ENCODE measurements at places on chromosomes 7 and 10. TPM values are rescaled to one million over a fixed set of nuclear protein-coding genes. Genes with fewer than 3 reads are reported as not detected.

GRCh38 chr7:20696803-20697333, 81.4 kb downstream of the ABCB5 start:
- DNase-seq: no peak

DNA sequence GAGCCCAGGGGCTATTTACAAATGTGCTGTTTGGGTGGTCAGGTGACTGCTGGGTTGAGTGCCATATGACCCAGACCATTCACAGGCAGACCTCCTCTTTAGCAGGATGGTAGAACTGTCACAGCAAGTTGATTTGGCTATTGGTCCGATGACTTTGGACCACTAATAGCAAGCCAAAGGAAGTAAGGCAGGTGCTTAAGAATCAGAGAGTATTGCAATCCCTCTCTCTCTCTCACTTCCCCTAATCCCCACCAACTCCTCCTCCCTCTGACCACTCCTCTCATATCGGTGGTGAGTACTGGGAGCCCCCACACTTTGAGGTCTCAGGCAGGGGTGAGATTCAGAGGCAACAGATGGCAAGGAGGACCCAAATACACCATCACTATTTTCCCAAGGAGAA, 165.3 kb downstream of the TRIL start:
- no peak for DNase-seq

DNA sequence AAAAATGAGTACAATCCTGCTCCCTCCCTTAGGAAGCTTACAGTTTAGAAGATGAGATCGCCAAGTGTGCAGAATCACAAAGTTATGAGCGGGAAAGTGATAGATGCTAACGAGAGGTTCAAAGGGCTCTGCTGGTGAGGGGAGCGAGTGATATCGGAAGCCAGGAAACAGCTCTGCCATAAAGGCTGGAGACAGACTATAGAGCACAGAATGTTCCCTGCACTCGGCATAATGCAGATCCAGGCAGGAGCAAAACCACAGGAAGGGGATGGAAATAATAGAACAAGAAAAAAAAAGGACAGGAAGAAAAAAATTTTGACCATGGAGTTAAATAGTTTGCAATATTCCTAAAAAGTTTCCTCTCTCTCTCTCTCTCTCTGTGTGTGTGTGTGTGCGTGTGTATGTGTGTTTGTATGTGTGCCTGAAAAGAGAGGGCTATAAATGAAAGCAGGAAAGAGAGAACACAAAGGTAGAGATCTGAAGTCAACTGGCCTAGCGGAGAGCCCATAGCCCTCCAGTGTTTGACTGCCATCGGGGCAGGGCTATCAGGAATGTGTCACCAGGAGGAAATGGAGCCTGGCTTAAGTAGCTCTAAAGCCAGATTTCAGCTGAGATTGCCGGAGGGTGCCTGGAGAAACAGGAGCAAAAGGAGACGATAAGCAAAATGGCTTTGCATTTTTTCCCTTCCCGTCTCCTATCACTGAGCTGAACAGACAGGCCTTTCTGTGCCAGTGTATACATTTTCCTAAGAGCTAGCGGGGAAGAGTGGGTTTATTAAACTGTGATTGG, 175.8 kb upstream of the LYZL1 start:
- DNase-seq: no peak

- DNase-seq: no peak
These were observed 6.2 kb downstream of the CLRN3 start for GRCh38 chr10:127886371-127887051.

GRCh38 chr10:69696073-69696731, 66.2 kb downstream of the FAM241B start:
- DNase-seq: peak; percentile 54

GRCh38 chr10:90784771-90785170, 73.1 kb downstream of the HTR7 start:
- no peak for DNase-seq

DNA sequence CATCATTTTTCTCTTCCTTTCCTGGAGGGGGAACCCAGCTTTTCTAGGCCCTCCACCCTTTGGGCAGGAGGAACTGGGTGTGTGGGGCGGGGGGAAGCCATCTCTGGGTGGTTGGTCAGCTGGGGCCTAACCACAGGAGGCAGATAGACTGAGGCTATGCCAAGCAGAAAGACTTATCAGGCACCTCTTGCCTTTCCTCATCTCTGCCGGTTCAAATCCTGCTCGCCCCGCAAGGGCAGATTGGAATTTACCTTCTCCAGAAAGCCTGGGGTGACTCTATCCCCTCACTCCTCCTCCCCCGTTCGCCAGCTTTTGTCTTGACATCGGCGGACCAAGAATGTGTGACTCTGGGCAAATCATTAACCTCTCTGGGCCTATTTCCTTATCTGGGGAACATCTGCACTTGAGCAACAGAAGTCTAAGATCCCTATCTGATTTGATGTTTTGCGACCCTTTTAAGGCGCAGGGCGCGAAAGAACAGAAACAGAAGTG, 584 bp upstream of the GARS1 start:
- DNase-seq: no peak

- no peak for DNase-seq
These were observed 66.6 kb upstream of the CAMK2B start for GRCh38 chr7:44391746-44392617.

DNA sequence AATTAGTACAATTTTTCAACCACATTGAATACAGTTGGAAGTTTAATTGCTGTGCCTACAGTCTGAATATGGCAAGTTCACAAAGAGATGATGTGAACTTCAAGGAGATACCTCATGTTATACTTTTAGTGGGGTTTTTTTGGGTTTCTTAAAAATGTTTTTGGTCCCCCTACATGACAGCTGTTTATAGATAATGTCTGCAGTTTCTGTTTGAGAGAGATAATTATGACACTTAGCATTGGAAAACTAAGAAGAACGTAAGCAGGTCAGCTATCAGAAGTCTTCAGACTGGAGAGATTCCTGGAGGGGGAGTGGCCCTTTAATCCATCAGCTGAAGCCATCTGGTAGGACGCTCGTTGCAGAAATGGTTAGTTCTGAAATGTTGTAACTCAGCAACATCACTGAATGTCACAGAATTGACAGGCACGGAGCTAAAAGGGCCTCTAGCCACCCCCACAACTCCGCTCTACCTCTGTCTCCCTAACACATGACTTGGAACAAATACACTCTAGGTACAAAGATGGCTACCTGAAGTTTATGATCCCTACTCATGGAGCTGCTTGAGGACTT, 29.0 kb downstream of the TIMM23 start:
- DNase-seq: no peak

- DNase-seq: no peak
These were observed 1206.0 kb upstream of the LRRTM3 start for GRCh38 chr10:65719790-65720189.

- no peak for DNase-seq
These were observed 124.1 kb downstream of the MAD1L1 start for GRCh38 chr7:2108501-2109250.

- no peak for DNase-seq
These were observed 5.2 kb upstream of the EN2 start for GRCh38 chr7:155452505-155453295.

- no peak for DNase-seq
These were observed 12.7 kb downstream of the ABCA13 start for GRCh38 chr7:48183965-48184364.

GRCh38 chr7:10799475-10799874, 174.2 kb upstream of the PHF14 start:
- no peak for DNase-seq

DNA sequence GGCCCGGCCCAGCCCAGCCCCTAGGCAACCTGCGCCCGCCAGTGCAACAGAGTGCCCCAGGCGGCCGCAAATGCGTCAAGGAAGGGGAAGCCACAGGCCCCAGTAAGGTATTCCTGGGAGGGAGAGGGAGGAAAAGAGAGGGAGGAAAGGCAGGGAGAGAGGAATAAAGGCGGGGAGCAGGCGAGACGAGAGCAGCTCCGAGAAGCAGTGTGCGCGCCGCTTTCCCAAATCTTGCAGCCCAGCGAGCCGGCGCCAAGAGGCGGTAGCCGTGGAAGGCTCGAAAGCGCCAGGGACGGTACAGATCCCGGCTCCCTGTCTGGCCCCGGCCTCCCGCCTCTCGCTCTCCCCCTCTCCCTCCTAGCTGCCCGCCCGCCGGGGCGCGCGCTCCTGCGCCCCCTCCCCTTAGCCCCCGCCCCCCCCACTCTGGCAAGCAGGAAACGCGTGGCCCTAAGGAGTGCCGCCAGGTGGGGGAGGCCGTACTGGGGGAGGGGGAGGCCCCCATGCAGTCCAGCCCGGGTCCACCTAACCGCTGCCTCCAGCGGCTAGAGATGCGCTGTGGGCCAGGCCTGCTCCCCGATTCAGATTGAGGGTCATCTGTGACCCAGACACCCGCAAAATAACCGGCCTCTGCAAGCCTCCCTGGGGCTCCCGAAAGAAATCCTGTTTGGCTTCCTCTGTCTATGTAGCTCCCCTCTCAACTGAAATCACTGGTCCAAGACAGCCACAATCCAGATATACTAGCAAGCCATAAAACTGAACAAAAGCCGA, 4.3 kb downstream of the HOXA10 start:
- no peak for DNase-seq

- DNase-seq: no peak
These were observed 18.8 kb downstream of the DNAJC9 start for GRCh38 chr10:73228247-73228646.

GRCh38 chr7:102284891-102285539, 1.7 kb upstream of the SH2B2 start:
- no peak for DNase-seq

GRCh38 chr10:77114181-77114821, 523.3 kb downstream of the KCNMA1 start:
- no peak for DNase-seq

DNA sequence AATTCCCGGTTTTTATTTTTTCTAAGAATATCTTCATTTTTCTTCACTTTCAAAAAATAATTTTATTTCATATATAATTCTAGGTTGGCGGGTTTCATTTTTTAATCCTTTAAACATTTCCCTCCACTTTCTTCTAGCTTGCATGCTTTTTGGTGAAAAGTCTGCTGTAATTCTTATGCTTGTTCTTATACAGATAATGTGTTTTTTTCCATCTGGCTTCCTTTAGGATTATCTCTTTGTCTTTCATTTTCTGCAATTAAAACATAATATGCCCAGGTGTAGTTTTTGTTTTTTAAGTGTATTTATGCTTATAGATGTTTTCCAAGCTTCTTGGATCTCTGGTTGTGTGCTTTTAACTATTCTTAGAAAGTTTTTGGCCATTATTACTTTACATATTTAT, 341.3 kb upstream of the SEMA3C start:
- no peak for DNase-seq

DNA sequence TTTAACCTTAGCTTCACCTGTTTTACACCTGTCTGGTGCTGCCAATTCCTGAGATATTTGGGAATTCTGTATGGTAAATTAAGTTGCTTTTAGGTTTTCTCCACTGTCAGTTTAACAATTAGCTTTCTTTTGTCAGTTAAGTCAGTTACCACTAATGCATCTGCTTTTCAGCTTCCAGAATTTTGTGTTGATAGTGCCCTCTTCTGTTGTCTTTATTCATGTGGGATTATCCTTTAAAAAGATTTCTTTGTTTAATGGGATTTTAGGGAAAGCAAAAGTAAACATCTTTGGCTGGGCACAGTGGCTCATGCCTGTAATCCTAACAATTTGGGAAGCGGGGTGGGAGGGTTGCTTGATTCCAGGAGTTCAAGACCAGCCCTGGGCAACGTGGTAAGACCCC, 8.1 kb downstream of the TFAM start:
- no peak for DNase-seq

- DNase-seq: no peak
These were observed 285.4 kb downstream of the ACTR3B start for GRCh38 chr7:153044981-153045380.

- DNase-seq: no peak
These were observed 609.9 kb downstream of the CCSER2 start for GRCh38 chr10:84938117-84938905.

DNA sequence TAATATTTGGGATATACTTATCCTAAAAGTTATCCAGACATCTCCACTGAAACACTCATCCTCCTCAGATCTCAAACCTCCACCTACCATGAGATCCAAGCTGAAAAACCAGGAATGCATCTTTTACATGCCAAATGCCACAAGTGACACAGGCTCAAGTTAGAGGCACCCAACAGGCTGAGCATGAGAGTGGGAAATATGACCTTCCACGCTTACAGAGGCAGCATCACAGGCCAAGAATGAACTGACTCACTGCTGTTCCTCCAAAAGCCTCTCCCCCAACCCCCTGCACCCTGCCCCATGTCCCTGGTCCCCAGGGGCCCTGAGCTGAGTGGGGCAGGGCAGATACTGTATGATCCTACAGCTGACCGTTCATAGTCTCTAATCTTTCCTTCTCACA, 4.8 kb upstream of the MTPAP start:
- no peak for DNase-seq

DNA sequence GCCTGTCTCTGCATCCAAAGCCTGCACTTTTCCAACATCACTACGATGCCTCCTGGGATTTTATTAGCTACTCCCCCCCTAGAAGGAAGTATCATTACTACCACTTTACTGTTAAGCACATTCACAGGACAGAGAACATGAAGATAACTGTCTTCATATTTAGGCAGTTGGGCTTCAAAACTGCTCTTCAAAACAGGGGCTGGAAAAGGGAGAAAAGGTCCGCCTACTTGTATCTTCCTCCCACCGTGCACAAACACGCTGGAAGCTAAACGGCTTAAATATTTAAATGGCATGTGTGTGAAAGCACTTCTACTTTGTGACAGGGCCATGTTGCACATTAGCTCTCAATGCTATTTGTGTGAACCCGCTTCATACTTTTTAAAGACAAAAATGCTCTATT, 999 bp downstream of the ITIH5 start:
- DNase-seq: no peak

- DNase-seq: no peak
These were observed 39.9 kb downstream of the AKR1D1 start for GRCh38 chr7:138116141-138116540.

DNA sequence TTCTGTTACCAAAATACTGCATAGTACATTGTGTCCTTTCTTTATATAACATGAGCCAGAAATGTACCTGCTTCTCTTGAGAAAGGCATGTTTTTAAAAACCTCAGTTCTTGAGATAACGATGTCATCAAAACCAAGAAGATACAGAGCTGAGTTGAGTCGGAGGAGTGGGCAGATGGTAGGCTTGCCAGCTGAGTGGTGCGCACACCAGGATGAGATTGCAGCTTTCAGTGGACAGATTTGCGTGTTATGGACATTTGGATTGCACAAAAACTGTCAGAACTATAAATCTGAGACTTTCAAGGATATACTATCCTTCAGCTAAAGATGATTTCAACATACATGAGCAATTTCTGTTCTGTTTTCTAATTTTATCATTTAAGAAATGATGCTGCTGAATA, 25.0 kb downstream of the PRKAR2B start:
- no peak for DNase-seq

The HABP2 gene
- total RNA-seq: not detected

The BAIAP2L1 gene
- total RNA-seq: 0.04 TPM

The PPP1R9A gene
- total RNA-seq: 9.3 TPM

The KLF14 gene
- not detected for total RNA-seq

The SUGCT gene
- 2.4 TPM for total RNA-seq

The MMD2 gene
- not detected for total RNA-seq

The CCDC201 gene
- not detected for total RNA-seq

The JAKMIP3 gene
- total RNA-seq: 0.07 TPM

The CDK13 gene
- 60.8 TPM for total RNA-seq

The CALML5 gene
- not detected for total RNA-seq

The C10orf62 gene
- total RNA-seq: not detected

The CTAGE15 gene
- total RNA-seq: 0.13 TPM

The CLDN12 gene
- total RNA-seq: 4.6 TPM

The CALD1 gene
- total RNA-seq: 308 TPM
